ENCODE measurements at places on chromosomes 6 and 20.

- DNase-seq: no peak
Measured at GRCh38 chr6:36297051-36297450, 27.2 kb downstream of the PNPLA1 start.

DNA sequence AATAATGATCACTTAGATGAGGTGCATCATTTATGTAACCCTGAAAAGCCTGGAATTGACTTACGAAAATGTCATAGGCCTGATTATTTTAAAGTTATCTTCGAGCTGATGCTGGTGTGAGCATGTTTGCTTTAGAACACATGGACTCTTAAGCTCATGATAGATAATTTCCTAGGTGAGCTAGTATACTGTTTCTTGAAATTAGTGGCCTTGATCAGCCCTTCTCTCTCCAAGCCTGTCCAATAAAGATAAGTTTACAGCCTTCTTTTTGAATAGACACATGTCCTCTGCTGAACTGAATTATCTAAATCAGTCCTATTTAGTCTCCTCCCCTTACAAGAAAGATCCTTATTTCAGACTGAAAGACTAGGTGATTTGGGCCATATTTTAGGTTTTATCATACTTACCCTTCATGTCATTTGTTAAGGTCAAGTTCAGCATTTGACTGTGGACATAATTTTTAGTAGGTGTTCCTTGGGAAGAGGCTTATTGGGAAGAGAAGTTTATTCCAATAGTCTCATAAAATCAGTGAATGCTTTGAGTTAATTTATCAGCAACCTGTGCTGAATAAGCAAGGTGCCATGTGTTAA lies 15.3 kb downstream of the FOXO3 start:
- no peak for DNase-seq

- DNase-seq: no peak
Measured at GRCh38 chr6:34281702-34282334, 33.0 kb upstream of the SMIM29 start.

DNA sequence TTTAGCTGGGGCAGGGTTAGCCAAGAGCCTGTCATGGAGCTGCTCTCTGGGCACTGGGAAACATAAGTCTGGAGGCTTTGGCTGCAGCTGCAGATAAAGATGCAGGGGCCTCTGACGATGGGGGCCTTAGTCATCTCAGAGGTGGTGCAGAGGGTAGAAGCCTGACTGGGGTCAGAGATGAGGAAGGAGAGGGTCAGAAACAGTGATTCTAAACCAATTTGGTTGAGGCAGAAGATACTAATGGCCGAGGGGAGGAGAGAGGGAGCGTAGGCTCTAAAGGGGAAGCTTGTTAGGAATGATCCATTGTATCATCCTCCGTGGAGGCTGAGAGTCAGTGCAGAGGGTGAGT lies 33.8 kb downstream of the PLEKHG1 start:
- no peak for DNase-seq

DNA sequence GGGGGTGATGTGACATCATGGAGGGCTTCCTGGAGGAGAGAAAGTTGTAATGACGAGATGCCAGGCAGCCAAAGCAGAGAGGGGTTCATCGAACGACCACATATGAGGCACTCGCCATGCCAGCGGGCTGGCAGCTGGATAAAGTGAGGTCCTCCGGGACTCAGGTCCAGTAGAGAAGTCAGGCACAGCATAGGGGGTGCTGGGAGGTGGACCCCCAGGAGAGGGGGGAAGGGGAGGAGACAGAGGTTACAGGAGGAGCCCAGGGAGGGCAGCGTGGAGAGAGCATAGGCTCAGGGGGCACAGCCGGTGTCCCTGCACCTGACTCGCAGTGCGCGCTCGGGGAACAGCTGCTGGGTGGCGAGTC lies 174.7 kb downstream of the BMP7 start:
- no peak for DNase-seq

- DNase-seq: no peak
Measured at GRCh38 chr6:169640351-169640852, 61.4 kb downstream of the WDR27 start.

GRCh38 chr6:10309457-10310329 lies 105.2 kb downstream of the TFAP2A start:
- no peak for DNase-seq

GRCh38 chr6:17542243-17542642 lies 57.9 kb upstream of the FAM8A1 start:
- DNase-seq: no peak

- no peak for DNase-seq
Measured at GRCh38 chr6:136568129-136568528, 17.9 kb upstream of the MAP7 start.

All from NCI-H510A (cell line).